ENCODE measurements at places on chromosomes 13 and 19.

GRCh38 chr13:44895264-44895952 lies 93.9 kb downstream of the NUFIP1 start:
- no peak for DNase-seq

GRCh38 chr13:45541806-45542205 lies 73.7 kb downstream of the ERICH6B start:
- DNase-seq, result no peak

DNA sequence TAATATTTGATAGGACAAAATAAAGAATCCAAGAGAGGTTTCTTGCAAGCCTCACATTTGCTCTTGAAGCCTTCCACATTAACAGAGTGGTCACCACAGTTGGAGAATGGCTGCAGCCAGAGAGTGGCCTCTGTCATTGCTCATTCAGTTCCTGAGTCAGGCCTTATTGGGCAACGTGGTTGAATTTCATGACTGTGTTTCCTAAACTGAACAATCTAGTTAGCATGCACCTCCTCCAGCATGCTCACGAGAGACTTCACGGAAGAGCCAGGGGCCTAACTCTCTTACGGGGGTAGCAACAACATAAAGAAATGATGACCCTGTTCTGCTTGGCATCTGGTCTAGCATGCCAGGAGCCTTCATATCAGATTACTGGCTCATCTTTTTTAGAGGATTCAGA lies 9.6 kb upstream of the UBL3 start:
- no peak for DNase-seq

GRCh38 chr13:42021851-42022250 lies 26.6 kb upstream of the DGKH start:
- DNase-seq, result no peak

GRCh38 chr19:456547-457110 lies 4.2 kb downstream of the SHC2 start:
- DNase-seq, result no peak

DNA sequence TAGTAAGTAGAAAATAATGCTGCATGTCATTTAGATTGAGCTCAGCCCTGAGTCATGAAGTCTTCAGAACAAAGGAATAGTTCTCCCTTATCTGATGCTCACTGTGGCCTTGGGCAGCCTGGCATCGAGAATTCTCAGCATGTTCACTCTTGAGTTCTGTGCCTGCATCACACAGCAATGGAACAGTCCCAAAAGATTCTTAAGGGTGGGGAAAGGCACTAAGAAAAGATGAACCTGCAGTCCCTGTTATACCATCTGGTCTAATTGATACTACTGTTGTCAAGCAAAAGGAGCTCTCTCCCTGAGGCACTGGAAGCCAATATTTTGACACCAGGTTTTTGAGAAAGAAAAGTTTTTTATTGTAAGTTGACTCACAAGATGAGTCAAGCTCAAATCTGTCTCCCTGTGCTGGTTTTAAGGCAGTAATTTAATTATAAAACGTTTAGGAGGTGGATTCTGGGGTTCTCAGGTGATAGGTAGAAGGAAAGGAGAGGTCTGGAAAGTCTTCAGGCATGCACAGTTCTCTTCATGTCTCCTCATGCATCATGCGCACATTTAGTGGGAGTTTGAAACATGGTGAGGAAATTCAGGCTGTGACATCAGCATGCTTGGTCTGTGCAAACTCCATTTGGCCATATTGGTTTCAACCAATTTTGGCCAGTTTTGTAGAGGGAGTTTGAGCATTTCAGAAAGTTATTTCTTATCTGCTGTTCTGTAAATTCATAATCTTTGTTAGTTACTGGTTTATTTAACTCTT lies 38.1 kb upstream of the ZNF766 start:
- DNase-seq, result no peak

DNA sequence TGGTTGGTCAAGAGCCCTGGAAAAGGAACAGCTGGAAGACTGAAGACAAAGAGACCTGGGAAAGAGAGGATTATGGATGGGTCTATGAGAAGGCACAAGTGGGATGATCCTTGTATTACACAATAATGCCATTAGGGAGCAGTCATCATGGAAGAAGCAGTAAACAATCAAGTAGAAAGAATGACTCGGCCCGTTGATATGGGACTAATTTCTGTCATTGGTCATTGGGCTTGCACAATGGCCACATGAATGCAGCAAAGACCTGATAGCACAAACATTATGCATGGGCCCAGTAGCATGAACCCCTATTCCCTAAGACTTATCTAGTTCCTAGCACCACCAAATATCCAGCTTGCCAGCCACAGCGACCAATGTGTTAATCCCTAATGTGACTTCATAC lies 390.3 kb upstream of the ZNF507 start:
- no peak for DNase-seq

DNA sequence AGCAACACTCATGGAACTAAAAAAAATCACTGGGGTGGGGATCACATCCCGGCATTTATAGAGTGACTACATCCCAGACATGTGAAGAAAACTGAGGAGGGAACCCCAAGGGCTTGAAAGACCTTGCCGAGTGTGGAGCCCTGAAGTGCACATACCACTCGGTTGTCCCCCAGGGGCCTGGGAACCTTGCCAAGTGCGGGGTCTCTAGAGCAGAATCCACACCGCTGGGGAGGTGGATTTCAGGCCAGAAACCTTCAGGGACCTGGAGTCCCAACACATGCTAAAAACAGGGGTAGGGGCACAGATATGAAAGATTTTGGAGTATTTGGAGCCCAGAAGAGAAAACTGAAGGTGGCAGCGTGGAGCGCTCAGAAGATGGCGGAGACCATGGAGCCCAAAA lies 35.2 kb downstream of the ERICH4 start:
- no peak for DNase-seq

GRCh38 chr13:59570204-59570603 lies 593.5 kb downstream of the DIAPH3 start:
- DNase-seq, result no peak

DNA sequence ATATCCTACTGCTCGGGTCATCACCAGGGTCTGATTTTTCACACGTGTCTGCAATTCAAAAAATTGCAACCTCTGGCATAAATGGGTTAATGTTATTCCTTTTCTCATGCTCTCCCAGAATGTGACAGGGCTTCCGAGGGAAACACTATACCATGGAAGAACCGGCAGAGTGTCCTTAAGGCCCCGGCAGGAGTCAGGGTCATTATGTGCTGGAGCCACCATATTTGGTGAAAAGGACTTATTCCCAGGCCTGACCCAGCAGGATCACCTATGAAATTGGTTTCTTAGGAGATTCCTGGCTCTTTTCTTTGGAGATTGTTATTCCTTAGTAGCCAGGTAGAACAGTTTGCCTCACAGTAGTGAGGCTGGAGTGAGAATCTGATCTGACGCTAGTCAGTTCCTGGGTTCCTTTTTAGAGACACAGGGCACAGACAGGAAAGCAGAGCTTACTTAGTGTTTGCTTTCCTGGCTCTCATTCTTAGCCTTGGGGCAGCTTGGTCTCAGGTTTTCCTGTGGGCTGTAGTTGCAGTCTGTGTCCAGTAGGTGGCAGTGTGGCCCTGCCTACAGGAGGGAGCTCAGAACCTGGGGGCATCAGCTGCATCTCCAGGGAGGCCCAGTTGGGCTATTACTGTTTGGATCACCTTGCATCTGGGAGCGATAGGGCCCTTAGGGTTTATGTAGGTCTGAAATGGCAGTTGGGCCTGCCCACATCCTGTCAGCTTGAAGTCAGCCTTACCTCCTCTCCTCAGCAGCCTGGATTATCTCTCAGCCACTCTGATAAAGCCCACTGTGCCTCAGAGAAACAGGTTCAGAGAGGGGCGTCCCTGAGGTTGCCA lies 12.4 kb downstream of the SNRNP70 start:
- peak; percentile 49 for DNase-seq

GRCh38 chr13:21175656-21176214 lies 617 bp downstream of the SKA3 start:
- no peak for DNase-seq

DNA sequence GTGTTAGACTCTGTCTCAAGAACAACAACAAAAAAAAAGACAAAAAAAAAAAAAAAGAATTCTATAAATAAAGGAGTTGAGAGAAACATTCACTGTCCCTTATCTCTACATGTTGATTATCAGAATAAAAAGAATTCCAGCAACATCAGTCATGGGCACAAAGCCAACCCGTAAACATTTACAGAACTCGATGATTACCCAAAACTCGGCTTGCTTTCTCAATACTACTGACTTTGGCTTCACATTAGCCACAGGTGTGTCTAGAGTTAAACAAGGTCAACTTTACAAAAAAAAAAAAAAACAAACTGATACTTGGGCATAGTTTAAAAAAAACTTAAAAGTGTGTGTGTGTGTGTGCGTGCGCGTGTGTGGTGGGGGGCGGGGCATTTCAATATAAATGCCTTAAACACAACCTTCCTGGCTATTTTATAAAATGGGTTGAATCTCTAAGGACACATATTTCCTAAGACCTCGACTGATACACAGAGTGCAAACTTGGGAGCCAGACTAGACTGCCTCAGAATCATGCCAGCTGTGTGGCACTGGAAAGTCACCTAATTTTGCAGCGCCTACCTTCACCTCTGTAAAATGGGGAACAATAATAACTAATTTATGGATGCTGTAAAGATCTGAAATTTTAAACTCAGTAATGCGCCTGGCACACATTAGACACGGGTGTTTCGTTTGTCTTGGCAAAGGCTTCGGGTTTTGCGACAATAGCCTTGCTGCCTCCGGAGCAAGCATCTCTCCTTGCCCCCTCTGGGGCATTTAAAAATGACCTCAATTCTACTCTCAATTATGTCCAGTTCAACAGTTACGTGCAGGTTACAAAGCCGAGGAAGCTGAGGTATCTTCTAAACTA lies 922 bp downstream of the EBPL start:
- DNase-seq, result no peak

DNA sequence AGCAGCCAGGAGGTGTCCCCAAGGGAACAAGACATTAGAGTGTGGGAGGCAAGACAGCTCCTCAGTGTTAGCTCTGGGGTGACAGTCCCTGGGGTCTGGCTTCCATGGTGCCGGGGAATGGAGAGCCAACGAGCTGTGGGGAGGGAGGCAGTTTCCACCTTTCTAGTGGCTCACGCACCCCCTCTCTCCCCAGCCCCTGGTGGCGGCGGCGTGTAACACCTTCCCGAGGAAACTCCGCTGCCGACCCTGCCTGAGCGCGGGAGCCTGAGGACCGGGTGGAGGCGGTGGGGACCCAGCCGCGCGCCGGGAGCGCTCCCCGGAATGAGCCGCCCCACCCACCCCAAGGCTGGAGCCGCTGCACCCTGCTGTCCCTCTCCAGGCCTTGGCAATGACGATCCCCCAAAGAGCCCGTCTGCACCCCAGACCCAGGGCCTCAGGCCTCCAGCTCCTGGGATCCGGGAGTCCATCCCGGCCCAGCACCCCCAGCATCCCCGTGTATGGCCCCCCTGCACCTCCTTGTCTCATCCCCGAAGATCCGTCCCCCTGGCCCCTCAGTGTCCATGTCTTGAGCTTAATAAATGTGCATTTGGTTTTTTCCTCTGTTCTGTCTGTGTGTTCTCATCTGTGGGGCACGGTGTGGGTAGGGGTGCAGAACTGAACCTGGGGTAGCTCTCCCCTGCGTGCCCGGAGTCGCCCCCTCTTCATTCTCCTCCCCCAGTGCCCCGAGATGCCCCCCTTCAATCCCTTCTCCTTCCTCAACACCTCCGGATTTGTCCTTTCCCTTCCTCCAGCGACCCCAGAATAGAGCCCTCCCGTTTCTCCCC lies 622 bp upstream of the FXYD5 start:
- DNase-seq, result no peak

DNA sequence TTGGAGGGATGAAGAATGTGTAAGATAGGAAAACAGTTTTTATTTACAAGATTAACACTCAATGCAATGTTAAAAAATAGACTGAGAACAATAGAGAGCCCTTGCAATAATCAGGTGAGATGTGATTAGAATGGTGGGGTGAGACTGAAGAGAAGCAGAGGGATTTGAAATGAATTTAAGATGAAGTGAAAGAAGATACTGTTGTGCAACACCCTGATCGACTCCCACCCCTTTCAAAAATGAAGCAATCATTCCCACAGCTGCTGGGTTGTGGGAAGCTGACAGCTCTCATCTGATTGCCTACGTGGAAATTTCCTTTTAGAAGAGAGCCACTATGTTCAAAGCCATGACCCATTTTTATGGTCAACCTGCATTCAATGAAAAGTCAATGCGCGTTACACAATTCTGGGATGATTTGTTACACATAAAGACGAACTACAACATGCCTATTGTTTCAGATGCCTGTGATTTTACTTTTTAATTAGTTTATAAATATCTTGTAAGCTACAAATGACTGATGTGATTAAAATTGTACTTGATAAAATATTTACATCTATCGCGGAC lies 1374.8 kb downstream of the PCDH9 start:
- no peak for DNase-seq

GRCh38 chr13:51856027-51856736 lies 5.6 kb upstream of the CCDC70 start:
- DNase-seq, result no peak

Measured in SK-N-DZ (cell line).